Skin of body (tissue), 3 donors: ENCODE measurements at places on chromosomes 5 and 9. TPM values are rescaled to one million over a fixed set of nuclear protein-coding genes. Genes with fewer than 3 reads are reported as not detected.

Gene ABCA1
- total RNA-seq, result 61.2 TPM

Gene TRPM3
- total RNA-seq, result 2.3 TPM

Gene TMEM232
- 3.7 TPM for total RNA-seq

Gene SPINK4
- not detected for total RNA-seq

Gene ADGRV1
- total RNA-seq, result 11.2 TPM

Gene PCDHGB6
- total RNA-seq, result 5.6 TPM

Gene BARHL1
- total RNA-seq, result not detected

Gene IFNE
- not detected for total RNA-seq

Gene SLC25A2
- total RNA-seq, result 1.4 TPM

Gene CD72
- total RNA-seq, result 1.6 TPM

DNA sequence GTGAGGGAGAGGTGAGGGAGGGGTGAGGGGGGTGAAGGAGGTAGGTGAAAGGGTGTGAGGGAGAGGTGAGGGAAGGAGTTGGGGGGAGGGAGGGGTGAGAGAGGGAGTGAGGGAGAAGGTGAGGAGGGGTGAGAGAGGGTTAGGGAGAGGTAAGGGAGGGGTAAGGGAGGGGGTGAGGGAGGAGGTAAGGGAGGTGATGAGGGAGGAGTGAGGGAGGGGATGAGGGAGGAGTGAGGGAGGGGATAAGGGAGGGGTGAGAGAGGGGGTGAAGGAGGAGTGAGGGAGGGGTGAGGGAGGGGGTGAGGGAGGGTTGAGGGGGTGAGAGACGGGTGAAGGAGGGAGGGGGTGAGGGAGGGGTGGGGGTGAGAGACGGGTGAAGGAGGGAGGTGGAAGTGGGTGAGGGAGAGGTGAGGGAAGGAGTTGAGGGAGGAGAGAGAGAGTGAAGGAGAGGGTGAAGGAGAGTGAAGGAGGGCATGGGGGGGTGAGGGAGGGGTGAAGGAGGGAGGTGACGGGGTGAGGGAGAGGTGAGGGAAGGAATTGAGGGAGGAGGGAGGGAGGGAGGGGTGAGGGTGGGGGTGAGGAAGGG lies 18.5 kb downstream of the NINJ1 start:
- DNase-seq, result no peak

DNA sequence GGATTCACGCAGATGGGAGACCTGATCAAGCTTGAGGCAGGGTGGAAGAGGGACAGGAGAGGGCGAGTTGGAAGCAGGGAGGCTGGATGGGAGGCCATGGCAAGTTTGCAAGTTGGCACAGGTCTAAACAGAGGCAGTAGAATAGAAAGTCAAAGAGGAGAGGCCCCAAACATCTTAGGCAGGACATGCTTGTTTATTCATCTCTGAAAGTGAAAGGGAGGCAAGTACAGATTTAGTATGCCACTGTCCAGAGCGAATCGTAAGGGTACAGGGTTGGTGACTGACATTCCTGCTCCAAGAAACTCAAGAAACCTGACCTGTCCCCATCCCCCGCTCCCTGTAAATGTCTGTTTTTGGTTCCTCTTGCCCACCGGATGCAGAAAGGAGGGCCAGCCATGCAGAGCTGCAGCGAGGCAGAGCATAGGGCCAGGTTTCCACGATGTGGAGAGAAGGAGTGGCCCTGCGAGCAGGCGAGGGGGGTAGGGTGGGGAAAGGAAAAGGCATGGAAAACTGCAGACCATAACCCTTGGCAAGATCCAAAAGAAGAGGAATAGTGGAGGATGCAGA lies 96.2 kb upstream of the BOD1 start:
- no peak for DNase-seq

DNA sequence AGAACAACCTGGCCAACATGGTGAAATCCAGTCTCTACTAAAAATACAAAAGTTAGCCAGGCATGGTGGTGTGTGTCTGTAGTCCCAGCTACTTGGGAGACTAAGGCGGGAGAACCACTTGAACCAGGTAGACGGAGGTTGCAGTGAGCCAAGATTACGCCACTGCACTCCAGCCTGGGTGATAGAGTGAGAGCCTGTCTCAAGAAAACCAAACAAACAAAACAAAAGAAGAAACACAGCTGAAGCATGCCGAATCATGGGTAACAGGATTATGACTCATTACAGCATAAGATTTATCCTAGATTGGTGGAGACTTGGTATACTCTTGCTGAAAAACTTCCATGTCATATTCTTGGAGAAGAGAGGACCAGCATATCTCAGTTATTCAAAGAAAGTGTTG lies 236.7 kb upstream of the CCNH start:
- DNase-seq, result no peak

GRCh38 chr9:21831841-21832509 lies 29.5 kb downstream of the MTAP start:
- DNase-seq, result no peak

DNA sequence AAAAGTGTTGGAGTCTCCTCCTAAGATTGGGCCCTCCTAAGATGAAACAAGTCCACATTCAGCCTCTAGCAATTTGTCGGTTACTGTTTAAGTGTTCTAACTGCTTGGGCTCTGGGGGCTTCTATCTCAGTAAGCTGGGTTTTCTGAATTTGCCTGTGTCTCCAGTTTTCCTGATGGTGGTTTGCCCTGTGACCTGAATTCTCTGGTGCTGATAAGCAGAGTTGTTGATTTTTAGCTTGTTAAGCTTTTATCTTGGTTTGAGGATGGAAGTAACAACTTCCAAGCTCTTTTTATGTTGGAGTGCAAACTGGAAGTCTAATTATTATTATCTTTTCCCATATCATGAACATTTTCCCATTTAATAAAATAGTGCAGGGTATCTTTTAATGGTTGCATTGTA lies 30.9 kb downstream of the HSD17B4 start:
- DNase-seq, result no peak

DNA sequence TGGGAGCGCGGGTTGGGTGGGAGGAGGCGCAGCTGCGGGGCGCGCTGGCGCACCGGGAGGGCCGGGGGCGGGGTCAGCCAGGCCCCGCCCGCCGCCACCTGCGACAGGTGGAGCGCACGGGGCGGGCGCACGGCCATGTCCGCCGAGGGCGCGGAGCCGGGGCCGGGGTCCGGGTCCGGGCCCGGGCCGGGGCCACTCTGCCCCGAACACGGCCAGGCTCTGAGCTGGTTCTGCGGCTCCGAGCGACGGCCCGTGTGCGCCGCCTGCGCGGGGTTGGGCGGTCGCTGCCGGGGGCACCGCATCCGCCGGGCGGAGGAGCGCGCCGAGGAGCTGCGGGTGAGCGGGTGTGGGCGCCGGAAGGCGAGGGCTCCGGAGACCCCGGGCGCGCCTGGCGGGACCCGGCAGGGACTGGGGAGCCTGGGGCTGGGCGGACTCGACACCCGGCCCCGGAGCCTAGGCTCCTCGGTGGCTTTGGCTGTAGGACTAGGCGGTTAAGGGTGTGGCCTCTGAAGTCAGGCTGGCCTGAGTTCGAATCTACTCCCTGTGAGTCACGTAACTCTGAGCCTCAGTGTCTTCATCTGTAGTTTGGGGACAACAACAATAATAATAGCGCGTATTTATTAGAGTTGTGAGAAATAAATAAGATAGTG lies at the start of gene BSPRY:
BSPRY (plus strand) TSS at position 97 of the 650 bp plus-strand sequence; CDS start at position 136, 39 bp downstream.
- no peak for DNase-seq

GRCh38 chr5:176133289-176133870 lies 104.8 kb upstream of the SIMC1 start:
- no peak for DNase-seq

- peak; percentile 58 for DNase-seq
Measured at GRCh38 chr5:65199993-65200675, 281.6 kb downstream of the ADAMTS6 start.

DNA sequence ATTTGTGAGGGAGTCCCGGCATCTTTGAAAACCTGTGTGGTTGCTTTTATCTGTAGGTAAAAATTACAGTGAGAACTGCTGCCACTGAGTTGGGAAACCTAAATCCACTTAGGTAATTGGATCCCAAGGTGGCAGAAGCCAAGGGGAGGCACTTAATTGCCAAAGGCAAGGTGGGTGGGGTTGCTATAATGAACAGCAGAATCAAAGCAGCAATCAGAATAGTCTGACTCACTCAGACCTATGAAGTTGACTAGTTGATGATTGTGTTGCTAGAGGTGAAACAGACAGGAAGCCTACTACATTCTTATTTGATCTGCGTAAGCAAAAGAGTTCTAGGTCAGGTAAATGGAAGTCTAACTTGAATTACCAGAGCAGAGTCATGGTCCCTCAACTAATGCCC lies 17.3 kb upstream of the BICD2 start:
- DNase-seq, result no peak

- peak; percentile 96 for DNase-seq
Measured at GRCh38 chr5:151686674-151687407, at the start of gene SPARC. Gene SPARC, minus strand, starts transcription at chr5:151686915. Its CDS starts 10,727 bp downstream, at chr5:151676188.

DNA sequence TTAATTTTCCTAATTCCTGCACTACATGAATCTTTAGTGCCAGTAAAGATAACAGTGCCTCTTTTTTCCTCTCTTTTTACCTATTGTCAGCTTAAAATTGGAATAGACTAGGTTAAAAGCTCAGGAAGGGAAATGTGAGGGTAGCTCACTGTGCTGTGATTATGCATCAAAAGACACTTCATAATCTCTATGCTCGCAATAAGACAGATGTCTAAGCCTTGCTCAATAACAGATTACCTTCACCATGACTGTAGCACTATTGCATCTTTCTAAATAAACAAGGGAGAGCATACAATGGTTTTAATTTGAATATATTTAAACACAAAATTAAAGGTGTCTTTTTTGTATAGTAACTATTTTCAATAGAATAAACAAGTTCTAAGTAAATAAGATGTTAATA lies 130.1 kb downstream of the FBN2 start:
- no peak for DNase-seq

GRCh38 chr5:169628892-169629291 lies 8.2 kb upstream of the DOCK2 start:
- no peak for DNase-seq
